Lower leg skin (tissue), 4 donors: ENCODE measurements at places on chromosomes 16 and 17.
A peak's percentile ranks its signal among the peaks of the same experiment; 100 is the strongest.

- no peak for DNase-seq
These were observed 997.6 kb upstream of the RBFOX1 start for GRCh38 chr16:6335072-6335471.

- peak; percentile 37 for DNase-seq
These were observed 116.2 kb downstream of the AATF start for GRCh38 chr17:37064956-37065355.

DNA sequence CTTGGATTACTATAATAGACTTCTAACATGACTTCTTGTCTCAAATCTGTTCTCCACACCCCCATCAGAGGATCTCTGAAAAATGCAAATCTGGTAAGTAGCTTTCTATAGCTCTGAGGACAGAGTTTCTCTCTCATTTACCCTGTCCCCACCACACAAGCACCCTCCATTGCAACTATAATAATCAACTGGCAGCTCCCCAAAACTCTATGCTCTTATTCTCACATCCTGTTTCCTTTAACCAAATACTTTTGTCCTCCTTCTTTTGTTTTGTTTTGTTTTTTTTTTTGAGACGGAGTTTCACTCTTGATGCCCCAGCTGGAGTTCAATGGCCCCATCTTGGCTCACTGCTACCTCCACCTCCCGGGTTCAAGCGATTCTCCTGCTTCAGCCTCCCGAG lies 73.4 kb downstream of the HELZ start:
- DNase-seq: no peak

DNA sequence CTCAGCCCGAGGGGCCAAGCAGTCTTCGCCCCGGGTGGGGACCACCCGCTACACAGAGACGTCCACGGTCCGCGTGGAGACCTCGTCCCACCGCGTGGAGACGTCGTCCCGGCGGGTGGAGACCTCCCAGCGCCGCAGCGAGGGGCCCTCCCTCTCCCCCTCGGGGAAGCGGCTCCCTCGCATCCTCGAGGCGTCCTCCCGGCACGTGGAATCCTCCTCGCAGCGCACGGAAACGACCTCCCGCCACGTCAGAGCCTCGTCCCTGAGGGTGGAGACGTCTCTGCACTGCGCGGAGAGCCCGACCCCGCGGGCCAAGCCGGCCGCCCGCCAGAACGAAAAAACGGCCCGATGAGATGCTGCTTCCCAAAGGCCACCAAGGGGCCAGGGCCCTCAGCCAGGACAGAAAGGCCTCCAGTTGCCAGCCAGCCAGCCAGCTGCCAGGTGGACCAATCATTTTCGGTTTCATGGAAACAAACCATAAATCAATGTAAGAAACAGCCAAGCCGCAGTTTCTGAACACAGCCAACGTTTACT lies 424 bp downstream of the C17orf100 start:
- peak; percentile 89 for DNase-seq

- no peak for DNase-seq
These were observed 714 bp downstream of the SPATA33 start for GRCh38 chr16:89658221-89658879.

DNA sequence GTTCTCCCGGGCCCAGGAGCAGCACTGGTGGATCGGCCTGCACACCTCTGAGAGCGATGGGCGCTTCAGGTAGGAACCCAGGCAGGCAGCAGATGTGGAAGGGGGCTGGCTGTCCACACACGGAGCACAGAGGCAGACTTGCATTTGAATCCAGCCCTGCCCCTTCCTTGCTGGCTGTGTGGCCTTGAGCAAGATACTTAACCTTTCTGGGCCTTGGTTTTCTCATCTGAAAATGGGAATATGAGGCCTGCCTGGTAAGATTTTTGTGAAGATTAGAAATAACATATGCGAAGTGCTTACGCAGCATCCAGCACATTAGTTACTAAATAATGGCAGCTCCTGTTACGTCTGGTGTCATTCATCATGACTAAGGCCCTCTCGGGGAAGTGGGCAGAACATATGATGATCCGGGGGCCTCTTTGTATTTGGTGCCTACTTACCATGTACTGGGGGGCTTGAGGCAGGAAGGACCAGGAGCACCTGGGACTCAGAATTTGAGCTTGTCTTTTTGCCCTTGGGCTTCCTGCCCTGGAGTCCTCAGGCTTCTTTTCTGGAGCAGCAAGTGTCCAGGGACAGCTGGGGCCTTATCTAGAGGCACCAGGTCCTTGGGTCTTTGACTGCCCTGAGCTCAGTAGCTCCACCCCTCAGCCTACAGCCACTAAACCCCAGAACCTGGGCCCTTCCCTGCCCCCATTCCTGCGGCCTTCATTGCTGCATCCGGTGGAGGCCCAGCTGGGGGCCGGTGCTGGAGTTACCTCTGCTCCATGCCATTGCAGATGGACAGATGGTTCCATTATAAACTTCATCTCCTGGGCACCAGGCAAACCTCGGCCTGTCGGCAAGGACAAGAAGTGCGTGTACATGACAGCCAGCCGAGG lies 53.8 kb downstream of the MRC2 start:
- DNase-seq: no peak

DNA sequence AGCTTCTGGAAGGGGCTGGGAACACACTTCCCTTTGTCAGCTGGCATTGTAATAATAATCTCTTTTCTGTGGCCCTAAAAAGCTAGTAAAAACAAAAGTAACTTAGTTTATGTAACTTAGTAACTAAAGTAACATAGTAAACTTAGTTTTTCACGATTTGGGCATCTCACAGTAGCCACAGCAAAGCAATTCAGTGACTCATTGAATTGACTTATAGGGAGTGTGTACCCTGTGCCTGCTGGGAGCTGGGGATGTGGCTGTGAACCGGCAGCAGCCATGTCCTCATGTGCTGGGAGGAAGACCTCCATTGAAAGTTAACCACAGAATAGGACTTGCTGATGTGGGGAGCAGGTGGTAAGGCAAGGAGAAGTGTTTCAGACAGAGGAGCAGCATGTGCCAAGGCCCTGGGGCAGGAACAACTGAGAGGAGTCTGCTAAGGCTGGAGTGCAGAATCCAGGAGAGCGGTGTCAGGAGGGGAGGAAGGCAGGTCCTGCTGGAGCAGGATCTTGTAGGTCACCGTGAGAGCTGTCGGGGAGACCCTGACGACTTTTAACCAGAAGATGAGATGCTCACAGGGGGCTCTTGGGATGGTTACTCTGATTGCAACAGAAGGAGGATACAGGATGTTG lies 112.8 kb downstream of the PLCG2 start:
- DNase-seq: no peak

DNA sequence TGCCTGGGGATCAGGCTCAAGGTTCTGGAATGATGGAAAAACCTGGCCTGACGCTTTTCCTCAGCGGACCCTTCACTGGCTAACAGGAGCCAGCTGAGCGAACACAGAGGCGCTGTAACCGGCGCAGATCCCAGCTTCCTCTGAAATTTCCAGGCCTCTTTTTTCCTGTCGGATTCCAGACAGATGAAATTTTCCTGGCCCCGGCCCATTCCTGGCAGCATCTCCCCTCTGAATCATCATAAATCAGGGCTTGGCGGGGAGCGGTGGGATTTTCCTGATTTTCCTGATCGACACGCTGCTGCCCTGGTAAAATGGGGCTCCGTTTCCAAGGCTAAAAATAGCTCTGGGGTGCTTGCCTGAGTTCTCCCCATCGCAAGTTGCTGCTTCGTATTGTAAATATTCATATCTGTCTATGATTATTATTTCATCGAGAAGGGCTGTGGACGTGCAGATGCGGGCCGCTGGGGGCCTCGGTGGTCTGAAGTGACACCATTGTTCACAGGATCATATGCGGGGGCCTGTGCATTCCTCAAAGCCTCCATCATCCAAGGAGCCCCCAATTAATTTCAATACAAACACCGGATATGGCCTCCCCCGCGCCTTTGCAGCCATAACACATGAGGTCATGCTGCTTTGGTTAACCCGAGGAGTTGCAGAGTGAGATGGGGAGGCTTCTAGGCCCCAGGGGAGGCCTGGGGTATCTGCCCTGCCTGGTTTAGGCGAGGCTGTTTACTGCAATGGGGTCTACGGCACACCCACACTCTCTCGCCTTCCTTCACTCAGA lies 45.8 kb upstream of the ETV4 start:
- peak; percentile 67 for DNase-seq

GRCh38 chr17:76557368-76558197 lies 17.7 kb downstream of the PRCD start:
- DNase-seq: peak; percentile 99

GRCh38 chr16:2208308-2208707 lies 2.4 kb downstream of the BRICD5 start:
- DNase-seq: no peak

GRCh38 chr17:42704490-42704836 lies 22.1 kb downstream of the CNTNAP1 start:
- DNase-seq: no peak

DNA sequence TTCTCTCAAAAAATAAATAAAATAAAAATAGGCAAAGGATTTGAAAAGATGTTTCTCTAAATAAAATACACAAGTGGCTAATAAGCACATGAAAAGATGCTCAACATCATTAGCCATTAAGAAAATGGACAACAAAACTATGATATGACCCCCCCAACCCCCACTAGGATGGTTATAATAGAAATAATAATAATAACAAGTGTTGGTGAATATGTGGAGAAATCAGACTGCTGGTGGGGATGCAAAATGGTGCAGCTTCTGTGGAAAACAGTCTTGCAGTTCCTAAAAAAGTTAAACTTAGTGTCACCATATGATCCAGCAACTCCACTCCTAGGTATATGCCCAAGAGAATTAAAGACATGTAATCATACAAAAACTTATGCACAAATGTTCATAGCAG lies 9.0 kb upstream of the MYCBPAP start:
- no peak for DNase-seq

GRCh38 chr16:55569025-55569424 lies 2.5 kb downstream of the CAPNS2 start:
- no peak for DNase-seq

DNA sequence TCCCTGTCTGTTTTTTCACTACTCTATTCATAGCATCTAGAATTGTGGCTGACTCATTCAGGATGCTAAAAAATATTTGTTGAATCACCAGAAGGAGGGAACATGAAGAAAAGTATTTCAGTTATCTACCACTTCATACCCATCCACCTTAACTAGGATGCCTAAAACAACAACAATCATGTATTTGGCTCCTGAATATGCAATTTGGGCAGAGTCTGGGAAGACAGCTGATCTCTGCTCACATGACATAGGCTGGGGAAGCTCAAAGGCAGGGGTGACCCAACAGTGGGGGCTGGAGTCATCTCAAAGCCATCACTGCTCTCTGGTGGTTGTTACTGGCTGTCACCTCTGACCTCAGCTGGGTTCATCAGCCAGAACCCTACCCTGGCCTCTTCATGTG lies 80.1 kb upstream of the RPL38 start:
- no peak for DNase-seq

GRCh38 chr17:42289611-42290181 lies 1.4 kb downstream of the STAT5A start:
- peak; percentile 86 for DNase-seq

- no peak for DNase-seq
These were observed 51.3 kb upstream of the TMC5 start for GRCh38 chr16:19366391-19366790.

DNA sequence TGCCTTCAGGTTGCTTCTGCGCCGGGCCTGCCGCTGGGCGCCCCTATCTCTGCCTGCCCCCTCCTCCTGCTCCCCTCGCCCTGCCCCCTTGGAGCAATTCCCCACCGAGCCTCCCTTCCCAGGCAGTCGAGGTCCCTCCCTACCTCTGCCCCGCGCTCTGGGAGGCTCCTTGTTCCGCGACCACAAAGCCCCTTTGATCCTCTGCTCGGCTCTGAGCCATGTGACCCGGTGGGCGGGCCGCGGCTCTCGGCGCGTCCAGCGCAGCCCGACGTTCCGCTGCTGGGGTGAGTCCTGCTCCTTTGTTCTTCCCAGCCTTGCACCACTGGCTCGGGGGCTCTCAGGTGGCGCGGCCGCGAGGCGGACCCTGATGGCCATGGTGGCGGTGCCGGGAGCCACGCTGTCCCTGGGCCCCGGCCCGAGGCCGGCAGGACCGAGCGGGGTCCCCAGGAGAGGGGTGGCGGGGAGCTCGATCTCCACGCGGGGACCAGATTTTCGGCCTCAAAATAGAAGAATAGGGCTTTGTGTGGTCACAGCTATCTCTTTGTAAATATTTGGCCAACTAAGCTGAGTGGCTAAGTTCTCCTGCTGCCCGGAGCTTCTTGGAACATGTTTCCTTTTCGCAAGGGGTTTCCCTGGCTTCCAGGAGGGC lies 310.6 kb downstream of the SEC14L1 start:
- DNase-seq: no peak

- no peak for DNase-seq
These were observed 206.8 kb downstream of the KCNJ2 start for GRCh38 chr17:70375813-70376770.

DNA sequence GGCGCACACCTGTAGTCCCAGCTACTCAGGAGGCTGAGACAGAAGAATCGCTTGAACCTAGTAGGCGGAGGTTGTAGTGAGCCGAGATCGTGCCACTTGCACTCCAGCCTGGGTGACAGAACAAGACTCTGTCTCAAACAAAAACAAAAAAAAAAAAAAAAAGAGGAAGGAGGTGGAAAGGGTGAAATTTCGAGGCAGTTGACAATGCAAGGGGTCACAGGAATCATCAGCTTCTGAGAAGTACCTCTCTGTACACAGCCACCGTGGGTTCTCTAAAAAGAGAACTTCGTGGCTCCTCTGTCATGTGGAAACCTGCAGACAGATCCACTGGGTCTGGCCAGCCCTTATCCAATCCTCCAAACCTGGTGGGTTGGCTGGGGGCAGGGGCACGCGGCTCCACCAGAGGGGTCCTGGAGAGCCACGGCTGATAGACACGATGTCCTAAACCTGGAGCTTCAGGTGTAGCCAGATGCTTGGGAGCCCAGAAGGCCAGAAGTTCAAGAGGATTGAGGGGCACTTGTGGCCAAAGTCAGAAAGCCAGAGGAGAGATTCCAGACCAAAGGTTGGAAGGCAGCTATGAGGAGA lies 540 bp upstream of the CD300LF start:
- no peak for DNase-seq

DNA sequence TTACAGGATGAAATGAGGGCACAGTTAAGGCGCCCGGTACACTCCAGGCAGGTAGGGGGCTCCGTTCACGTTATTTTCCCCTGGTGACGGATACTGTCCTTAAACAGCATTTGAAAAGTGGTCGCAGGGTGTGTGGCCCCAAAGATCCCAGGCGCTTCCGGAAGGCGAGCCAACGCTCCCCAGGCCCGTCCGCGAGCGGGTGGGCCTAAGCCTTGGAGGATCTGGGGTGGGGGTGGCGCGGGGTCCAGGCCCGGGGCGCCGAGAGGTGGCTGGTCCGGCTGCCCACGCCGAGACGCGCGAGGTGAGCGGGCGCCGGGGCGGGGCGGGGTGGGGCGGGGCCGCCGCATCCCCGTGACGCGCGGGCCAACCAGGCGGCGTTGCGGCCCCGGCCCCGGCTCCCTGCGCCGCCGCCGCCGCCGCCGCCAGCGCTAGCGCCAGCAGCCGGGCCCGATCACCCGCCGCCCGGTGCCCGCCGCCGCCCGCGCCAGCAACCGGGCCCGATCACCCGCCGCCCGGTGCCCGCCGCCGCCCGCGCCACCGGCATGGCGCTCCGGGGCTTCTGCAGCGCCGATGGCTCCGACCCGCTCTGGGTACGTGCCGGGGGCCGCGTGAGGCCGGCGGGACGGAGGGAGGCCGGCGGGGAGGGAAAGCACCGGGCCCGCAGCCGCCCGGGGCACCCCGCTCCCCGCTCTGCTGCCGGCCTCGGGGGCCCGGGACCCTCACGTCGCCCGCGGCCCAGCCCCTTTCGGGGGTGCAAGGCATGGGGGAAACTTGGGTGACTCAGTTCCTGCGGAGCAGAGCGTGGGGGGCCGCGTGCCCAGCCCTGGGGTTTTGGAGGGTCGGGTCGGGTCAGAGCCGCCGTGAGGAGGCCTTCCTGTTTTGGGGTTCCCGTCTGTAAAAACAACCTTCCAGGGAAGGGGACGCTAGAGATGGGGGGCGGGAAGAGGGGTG lies at the start of gene ABCC1:
Gene ABCC1 (plus strand): TSS at position 407 of the 951 bp plus-strand sequence. CDS start 136 bp downstream, at position 543.
- DNase-seq: peak; percentile 87

- DNase-seq: no peak
These were observed 70.2 kb downstream of the IRF8 start for GRCh38 chr16:85969159-85969558.
